ENCODE measurements at places on chromosomes 6 and 20. TPM values are rescaled to one million over a fixed set of nuclear protein-coding genes. Genes with fewer than 3 reads are reported as not detected.

- DNase-seq = peak; percentile 64
Observed at GRCh38 chr6:15504040-15504495, 158.8 kb downstream of the DTNBP1 start.

- DNase-seq = no peak
Observed at GRCh38 chr6:25415701-25416100, 136.5 kb downstream of the CARMIL1 start.

- DNase-seq = peak; percentile 85
Observed at GRCh38 chr20:62366370-62367135, 559 bp downstream of the LAMA5 start.

- DNase-seq = peak; percentile 21
Observed at GRCh38 chr6:166419286-166419685, 36.5 kb upstream of the MPC1 start.

DNA sequence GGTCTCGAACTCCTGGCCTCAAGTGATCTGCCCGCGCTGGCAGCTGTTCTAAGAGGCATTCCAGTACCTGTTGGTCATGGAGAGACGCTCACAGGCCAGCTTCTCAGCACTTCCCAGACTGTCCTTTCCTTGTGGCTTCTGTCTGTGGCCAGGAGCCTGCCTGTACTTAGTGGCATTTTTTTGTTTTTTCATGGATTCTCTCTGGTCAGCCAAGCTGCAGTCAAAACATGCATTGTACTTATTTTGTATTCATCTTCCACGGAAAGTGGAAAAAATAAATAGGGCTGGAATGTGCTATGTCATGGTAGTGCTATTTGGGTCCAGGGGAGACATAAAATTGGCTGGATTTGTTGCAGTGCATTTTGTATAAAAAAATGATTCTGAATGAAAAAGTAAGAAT lies 29.1 kb downstream of the ZDHHC14 start:
- no peak for DNase-seq

GRCh38 chr20:58579069-58579818 lies 64.0 kb upstream of the APCDD1L start:
- DNase-seq = no peak

DNA sequence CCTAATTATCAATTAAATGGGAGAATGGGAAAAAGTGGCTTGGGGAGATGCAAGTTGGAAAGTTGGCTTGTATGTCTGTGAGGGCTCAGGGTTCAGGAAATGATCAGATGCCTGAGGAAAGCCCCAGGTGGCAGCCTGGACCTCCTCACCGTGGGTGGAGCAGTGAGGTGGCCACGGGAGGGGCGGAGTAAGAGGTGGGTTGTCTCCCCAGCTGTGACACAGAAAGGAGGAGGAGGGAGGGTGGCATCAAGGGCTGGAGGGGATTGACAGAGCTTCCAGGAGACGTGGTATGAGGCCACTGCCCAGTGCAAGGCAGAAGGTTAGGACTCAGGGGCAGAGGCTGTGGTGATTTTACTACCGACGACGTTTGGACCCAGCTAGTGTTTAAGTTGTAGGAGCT lies 672.2 kb downstream of the PRKN start:
- no peak for DNase-seq

GRCh38 chr6:155240905-155241600 lies 22.8 kb upstream of the CLDN20 start:
- DNase-seq = no peak

HRH3 gene
- total RNA-seq = not detected

BNIP5 gene
- total RNA-seq = not detected

HLA-DOA gene
- total RNA-seq = 25.2 TPM

Measured in upper lobe of right lung (tissue), 1 donor.